ENCODE measurements at places on chromosomes 7 and 10.

- no peak for DNase-seq
Observed at GRCh38 chr7:1242606-1243289, 10.1 kb downstream of the UNCX start.

GRCh38 chr7:142616121-142616643, 133.1 kb upstream of the PRSS1 start:
- no peak for DNase-seq

DNA sequence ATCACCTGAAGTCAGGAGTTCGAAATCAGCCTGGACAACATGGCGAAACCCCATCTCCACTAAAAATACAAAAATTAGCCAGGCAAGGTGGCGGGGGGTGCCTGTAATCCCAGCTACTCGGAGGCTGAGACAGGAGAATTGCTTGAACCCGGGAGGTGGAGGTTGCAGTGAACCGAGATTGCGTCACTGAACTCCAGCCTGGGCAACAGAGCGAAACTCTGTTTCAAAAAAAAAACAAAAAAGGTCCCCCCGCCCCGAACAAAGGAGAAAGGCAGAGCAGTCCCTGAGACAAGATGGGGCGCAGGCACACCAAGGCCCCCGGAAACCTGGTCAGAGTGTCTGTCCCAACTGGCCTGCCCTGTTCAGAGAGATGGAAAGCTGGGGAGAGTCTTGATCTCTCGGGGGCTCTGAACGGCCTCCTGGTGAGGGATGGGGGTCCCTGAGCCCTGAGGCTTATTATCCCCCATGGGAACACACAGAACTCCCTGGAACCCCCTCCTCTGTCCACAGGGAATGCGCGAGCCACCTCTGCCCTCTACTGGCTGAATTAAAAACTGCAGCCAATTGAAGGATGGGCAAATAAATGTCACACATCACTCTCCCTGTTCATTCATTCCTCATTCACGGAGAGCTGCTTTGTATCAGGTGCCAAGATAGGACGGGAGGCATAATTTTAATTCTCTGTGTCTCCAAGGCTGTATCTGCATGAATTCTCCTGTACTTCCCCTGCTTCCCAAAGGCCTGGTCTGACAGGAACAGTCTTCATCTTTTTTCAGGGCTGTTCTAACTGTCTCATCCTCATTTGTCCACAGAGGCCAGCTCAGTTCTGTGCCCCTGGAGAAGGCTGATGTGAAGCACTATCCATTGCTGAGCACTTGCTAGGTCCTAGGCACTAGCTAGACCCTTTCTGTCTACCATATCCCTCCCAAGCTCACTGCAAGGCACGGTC, 28.9 kb downstream of the MAT1A start:
- peak; percentile 46 for DNase-seq

- DNase-seq: no peak
Observed at GRCh38 chr10:33569702-33570101, 235.2 kb upstream of the NRP1 start.

DNA sequence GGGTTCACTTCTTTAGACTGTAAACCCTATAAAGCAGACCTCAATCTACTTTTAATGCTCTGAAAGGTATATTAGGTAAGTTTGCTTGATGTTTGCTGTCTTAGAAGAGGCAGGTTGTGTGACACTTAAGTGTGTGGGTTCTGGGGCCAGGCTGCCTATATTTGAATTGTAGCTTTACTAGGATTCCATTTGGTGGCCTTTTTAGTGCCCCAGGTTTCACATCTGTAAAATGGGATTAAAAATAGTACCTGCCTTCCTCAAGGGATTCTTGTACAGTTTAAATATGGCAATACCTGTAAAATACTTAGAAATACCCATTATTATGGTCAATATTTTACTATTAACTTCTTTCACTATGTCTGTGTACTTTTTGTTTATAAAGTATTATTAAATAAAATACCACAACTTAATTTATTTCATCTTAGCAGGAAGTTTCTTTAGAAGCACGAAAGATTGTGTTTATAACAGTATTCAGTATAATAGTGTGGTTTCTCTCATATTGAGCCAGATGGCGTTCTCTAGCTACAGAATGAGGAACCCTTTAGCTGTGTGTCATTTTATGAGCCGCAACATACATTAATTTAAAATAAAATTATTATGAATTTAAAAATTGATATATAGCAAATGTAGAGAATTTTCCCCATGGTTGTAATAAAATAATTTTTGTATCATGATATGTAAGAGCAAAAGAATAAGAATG, 94.2 kb downstream of the CDK14 start:
- no peak for DNase-seq

- no peak for DNase-seq
Observed at GRCh38 chr10:43305876-43306275, 39.0 kb upstream of the RASGEF1A start.

- DNase-seq: no peak
Observed at GRCh38 chr10:97475936-97476594, 22.2 kb downstream of the MMS19 start.

GRCh38 chr10:91883549-91884444, 25.5 kb downstream of the FGFBP3 start:
- peak; percentile 15 for DNase-seq

DNA sequence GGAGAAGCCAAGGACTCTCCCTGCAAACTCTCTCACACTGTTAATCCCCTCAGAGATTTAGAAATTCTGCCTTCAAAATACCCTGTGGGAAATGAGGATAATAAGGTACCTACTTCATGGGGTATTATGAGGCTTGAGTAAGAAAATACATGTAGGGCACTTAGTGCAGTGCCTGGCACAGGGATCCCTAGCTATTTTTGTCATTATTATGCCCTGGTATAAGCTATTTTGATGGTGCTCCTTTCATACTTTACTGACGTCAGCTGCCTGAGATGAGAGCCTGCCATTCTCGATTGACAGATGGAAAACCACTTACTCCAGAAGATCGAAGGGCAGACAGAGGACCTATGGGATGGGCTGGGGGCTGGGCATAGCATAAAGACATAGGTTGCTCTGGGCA, 30.1 kb downstream of the MKX start:
- peak; percentile 46 for DNase-seq

GRCh38 chr7:33458581-33458980, 329.2 kb downstream of the BBS9 start:
- DNase-seq: no peak

DNA sequence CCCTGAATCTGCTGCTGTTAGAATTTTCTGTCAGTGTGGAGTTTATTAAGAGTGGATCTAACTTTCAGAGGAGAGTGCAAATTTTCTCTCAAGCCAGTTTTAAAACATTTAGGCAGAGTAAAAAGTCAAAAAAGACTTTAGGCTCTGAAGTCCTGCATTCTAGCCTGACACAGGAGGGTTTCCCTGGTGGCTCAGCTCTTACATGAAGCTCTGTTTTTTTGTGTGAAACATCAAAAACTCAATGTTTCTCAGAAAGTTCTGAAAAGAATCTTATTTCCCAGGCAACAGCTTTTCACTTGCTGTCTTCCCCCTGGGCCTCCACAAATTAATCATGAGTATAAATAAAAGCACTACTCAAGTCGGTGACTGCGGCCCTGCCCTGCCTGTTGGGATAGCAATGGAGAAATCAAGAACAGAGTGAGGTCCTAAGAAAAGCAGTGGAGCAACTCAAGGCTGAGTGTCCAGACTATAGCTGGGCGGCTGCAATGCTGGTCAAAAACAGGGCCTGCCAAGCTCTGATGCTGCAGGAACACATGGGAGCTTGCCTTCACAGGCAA, 22.3 kb upstream of the WDR11 start:
- DNase-seq: no peak

DNA sequence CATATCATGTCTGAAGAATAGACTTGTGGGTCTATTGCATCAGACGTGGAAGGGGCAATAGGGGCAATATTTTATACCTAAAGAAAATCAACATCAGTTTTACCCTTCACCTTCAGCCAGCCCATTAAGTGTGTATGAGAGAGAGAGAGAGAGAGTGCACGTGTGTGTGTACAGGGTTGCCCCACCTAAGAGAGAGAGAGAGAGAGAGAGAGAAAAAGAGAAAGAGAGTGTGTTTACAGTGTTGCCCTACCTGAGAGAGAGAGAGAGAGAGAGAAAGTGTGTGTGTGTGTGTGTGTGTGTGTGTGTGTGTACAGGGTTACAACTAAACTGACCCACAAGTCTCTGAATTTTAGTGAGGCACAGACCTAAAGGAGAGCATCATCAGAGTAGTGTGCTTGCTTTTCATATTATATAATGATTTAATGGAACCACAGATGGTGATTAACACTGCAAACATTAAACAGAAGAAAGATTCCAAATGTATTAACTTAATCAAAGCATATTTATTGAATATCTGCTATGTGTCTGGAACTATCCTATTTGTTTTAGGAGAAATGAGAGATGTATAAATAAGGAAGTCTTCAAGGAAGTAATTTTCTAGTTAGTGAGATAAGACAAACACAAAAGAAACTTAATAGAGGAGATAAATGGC, 66.8 kb downstream of the CD36 start:
- no peak for DNase-seq

DNA sequence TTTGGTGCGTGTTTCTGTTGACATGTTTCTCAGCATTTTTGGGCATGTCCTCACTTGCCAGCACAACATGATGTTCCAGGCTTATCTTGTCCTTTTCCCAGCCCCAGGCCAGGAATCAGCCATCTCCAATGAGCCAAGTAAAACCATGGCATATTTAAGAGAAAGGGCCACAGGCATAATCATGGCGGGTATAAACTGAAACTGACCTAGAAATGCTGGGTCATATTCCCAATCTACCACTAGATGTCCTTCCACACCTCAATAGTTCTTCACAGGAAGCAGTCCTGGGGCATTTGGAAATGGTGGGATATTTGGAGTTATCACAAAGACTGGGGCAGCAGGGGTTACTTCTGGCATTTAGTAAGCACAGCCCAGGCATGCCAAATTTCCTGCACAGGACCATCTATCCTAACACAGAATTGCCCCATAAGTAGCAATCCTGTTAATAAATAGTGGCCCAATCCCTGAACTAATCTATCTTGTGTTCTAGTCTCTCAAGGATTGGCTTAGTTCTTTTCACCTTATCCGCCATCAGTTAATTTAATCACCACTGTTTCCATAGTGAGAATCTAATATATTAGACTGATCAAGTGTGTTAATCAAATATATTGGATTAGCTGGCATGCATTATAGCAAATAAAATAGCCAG, 101.6 kb downstream of the NPSR1 start:
- peak; percentile 64 for DNase-seq

DNA sequence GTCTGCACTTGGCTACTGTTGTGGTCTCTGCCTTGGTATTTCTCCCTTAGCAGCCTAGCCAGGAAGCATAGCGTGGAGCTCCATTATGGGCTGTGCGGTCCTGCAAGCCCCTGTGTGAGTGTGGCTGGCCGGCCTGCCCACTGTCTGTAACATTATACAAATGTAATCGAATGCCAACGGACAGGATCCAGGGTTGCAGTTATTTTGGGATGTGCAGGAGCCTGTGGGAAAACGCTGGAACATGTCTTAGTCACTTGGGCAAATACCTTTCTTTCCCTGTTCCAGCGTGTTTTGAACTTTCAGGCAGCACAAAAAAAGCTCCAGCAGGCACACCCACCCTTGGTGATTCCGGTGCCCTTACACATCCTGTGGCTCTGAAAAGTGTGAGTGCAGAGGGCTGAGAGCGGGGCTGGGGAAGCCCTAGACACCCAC, 29.5 kb downstream of the BAG3 start:
- no peak for DNase-seq

- no peak for DNase-seq
Observed at GRCh38 chr7:1689311-1689710, 19.2 kb downstream of the ELFN1 start.

GRCh38 chr7:35319606-35320005, 65.7 kb upstream of the TBX20 start:
- DNase-seq: no peak

GRCh38 chr10:6716516-6716915, 136.4 kb upstream of the PRKCQ start:
- no peak for DNase-seq

- DNase-seq: no peak
Observed at GRCh38 chr10:106565546-106565945, 599.0 kb downstream of the SORCS1 start.

Data from D341Med (cell line).